ENCODE measurements at places on chromosomes 16 and 17.

DNA sequence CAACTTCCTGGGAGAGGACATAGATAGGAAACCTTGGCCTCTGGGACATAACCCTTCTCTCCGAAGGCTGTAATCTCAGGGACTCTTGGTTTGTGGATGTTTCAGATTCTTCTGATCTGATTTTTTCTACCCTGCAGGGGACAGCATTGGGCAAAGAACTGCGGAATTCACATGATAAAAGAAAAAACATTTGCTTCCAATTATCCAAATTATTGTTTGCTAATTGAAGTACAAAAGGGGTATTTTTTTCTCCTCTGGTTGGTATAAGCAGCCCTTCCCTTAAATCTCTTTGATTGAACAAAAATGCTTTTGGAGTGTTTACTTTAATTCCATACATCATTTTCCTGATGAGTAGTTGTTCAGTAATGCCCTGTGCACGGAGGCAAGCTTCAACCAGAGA, 251.7 kb upstream of the IRX3 start:
- no peak for DNase-seq

- no peak for DNase-seq
Observed at GRCh38 chr17:72613806-72614292, 478.6 kb downstream of the SLC39A11 start.

GRCh38 chr17:7340179-7340578, 3.9 kb downstream of the ACAP1 start:
- DNase-seq, result no peak

DNA sequence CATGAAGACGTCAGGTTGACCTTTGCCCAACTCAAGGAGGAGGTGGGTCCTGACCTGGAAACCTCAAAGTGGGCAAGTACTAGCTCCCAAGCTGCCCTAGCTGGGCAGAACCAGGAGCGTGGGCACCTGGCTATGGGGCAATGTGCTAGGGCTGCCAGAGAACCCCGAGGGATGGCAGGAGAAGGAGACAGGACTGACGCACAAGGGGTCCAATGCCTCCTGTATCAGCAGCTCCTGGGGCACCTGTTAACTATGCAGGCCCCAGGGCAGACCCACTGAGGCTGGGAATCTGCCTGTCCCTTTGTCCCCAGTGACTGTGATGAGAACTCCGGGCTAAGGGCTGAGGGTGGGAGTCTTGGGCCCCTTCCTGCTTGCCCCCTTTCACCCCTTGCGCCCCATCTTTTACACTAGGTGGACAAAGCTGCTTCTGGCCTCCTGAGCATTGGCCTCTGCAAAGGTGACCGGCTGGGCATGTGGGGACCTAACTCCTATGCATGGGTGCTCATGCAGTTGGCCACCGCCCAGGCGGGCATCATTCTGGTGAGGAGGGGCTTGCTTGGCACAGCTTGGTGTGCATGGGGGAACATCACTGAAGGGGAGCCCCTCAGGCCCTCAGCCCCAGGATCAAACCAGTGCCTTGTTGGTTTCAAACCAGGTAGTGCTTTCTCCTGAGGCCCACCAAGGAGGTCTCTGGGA, 7.7 kb downstream of the CHAD start:
- no peak for DNase-seq

DNA sequence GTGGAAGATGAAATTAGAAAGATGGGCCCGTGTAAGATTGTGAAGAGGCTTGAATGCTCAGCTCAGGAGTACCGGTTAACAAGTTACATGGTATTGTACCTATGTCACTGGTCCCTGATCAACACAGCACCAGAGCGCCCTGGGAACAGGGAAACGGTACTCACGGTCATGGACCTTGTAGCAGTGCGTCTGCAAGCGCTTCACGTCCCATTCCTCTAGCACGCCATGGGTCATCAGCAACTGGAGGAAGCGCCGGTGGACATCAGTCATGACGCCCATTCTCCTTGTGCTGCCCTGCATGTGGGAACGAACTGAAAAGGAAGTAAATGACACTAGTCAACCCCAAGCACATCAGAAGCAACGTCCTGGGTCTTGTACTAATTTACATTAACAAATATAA, 11.3 kb downstream of the NSMCE1 start:
- DNase-seq, result no peak

GRCh38 chr17:73042809-73043685, 49.4 kb downstream of the SLC39A11 start:
- DNase-seq, result no peak
